ENCODE measurements at places on chromosomes 3 and 15.

- DNase-seq = no peak
Observed at GRCh38 chr3:187063286-187064121, 75.8 kb downstream of the RPL39L start.

GRCh38 chr15:95559875-95560394 lies 770.6 kb upstream of the NR2F2 start:
- DNase-seq = peak; percentile 89

- no peak for DNase-seq
Observed at GRCh38 chr3:193305356-193305755, 64.3 kb downstream of the PLAAT1 start.

DNA sequence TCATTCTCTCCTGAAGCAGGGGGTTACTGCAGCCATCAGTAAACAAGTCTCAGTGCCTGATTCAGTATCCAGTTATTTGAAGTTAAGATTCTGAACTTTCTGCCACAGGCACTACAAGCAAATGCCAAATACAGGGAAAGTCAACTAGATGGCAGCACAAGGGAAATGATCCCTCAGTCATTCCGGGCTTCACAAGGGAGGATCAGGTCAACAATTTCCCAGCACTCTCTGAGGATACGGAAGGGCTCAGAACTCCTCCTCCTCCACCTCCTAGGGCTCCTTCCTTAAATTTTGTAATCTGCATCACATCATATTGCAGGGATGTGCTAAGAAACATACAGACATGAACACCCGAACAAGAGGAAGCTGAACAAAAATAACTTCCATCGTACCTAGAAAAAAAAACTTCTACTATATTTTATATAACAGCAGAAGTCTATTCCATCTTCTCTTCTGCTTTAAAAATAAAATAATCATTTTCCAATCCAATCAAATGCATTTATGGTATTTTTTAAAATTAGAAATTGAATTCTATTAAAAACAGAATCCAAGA lies 187.1 kb downstream of the FMN1 start:
- DNase-seq = no peak

DNA sequence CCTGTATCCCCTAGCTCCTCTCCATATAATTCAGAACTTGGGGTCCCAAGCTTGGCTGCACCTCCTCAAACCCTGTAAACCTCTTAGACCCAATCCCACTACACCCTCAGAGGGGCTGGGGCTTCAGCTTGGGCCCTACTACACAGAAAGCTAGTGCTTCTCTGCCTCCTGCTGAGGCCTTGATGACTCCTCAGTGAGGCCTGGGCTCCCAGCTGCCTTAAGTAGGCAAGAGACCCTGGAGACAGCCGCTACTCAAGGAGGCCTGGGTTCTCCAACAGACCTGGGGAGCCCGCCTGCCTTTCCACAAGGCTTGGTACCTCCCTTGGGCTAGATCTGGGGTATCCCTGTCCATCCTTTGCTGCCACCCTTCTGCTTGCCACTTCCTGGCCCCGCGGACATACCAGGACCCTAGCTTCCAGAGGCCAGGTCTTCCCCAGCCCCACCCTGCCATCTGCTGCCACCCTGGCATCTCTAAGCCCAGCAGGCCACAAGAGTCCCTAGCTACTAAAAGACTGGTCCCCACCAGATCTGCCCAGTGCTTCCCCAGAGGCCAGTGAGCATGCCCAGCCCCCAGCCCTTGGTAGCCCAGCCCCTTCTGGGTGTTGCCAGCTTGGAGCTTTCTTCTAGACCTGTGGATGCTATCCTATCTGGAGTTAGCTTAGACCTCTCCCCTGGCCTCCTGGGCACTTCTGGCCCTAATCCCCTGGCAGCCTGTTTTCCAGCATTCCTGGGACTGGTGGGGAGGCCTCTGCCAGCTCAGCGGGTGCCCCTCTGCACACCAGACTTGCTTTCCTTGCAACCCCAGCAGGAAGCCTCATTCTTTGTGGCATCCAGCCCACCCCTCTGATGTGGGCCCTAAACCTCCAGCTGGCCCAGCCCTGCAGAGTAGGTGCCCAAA lies 13.7 kb downstream of the C15orf39 start:
- DNase-seq = no peak

DNA sequence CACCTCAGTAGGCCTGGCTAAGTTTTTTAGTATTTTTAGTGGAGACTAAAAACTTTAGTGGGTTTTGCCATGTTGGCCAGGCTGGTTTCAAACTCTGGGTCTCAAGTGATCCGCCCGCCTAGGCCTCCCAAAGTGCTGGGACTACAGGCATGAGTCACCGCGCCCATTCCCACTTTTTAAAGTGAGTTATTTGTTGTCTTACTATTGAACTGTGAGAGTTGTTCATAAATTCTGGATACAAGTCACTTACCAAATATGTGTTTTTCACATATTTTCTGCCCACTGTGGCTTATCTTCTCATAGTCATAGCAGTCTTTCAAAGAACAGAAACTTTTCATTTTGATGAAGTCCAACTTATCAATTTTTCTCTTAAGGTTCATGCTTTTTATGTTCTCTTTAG lies 29.9 kb upstream of the SPSB4 start:
- no peak for DNase-seq

- DNase-seq = no peak
Observed at GRCh38 chr15:95503107-95503506, 827.4 kb upstream of the NR2F2 start.

DNA sequence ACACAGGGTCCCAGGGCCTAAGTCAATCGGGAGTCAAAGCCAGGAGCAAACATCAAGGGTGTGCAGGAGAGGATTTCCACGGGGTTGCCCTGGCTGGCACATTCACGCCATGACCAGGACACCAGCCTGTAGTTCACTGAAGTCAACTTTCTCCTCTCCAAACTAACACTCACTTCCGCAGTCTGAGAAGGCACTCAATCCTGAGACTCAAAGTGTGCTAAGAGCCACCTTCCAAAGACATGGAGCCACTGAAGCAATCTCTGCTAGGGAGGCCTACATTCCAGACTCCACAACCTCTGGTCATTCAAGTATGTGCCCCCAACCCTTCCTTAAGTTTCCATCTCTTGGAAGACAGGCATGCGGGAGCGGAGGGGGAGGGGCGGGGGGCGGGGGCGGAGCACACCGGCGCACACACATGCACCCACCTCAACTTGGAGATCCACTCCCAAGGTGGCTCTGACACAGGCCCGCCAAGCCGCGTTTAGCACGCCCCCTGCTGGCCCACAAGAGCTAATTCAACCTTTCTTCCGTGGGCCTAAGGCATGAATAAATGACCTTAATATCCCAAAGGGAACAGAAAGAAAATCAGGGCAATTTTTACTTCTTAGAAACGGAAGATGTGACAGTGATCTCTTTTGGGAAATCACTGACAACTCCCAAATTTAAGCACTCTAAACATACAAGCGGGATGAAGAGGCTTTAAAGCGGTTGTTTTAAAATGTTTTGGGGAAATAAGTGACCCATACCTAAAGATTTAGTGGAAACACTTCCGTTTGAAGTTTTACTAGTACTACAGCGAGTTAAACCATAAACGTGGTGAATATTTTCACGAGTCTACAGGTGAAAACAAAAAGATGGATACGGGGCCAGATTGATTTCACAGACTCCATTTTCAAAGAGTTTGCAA lies 162.5 kb upstream of the CHRNA7 start:
- no peak for DNase-seq

GRCh38 chr3:36165509-36166290 lies 214.6 kb upstream of the STAC start:
- no peak for DNase-seq

DNA sequence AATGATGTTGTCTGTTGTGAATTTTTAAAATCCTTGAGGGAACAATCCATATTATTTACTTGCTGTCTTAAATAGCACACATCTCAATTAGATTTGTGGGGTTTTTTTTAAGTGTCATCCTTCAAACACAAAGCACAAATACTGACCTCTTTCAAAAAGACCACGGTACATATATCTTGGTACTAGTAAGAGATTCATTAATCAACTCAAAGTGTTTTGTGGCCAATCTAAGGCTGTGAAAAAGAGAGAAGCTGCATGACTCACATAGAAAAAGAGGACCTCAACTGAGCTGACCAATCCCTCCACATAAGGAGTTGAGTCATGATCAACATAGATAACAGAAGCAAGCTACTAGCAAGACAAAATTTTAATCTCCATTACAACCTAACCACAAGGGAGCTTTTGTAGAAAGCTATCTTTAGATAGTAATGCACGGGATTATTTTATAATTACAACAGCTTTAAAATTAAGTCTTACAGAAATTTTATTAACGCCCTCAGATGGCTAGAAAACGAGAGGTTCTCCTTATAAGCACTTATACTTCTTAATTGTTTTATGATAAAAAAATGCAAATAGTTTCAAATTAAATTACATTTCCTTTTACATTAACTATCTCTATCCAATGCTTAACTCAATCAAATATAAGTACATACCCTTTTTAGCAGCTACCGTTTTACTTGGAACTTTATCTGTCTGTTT lies 60.5 kb downstream of the TOP2B start:
- DNase-seq = peak; percentile 91

DNA sequence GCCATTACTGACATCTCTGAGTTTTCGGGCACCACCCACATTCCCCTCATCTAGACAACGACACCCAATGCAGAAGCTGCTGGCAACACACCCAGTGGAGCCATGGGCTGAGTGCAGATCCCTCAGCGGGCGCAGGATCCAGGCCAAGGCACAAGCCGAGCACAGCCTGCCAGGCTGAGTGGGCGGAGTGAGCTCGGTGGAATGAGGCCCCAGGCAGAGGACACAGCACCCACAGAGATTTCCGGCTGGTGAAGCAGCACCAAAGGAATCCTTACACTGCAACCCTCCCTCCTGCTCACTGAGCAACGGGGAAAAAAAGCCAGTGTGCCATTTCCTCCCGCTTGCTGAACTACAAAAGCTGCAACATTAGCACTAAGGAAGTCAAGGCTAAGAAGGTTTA lies 34.3 kb downstream of the ZMAT3 start:
- peak; percentile 83 for DNase-seq

- DNase-seq = no peak
Observed at GRCh38 chr3:172324611-172325203, 123.5 kb downstream of the GHSR start.

Data from non-pigmented ciliary epithelial cell (primary cell).